ENCODE measurements at places on chromosomes 16 and 17. TPM values are rescaled to one million over a fixed set of nuclear protein-coding genes. Genes with fewer than 3 reads are reported as not detected.

CHD9NB gene
- 0.21 TPM for polyA plus RNA-seq

CCL15 gene
- polyA plus RNA-seq, result not detected

CCDC154 gene
- polyA plus RNA-seq, result 0.14 TPM

PLCG2 gene
- 2.5 TPM for polyA plus RNA-seq

MAPT gene
- polyA plus RNA-seq, result 2.9 TPM

HSD17B2 gene
- 0.11 TPM for polyA plus RNA-seq

LDHD gene
- polyA plus RNA-seq, result 49.0 TPM

KRT39 gene
- not detected for polyA plus RNA-seq

TSPOAP1 gene
- polyA plus RNA-seq, result 19.0 TPM

CMTM2 gene
- polyA plus RNA-seq, result not detected

SLC2A4 gene
- polyA plus RNA-seq, result 48.5 TPM

CDC6 gene
- polyA plus RNA-seq, result 2.8 TPM

KRT12 gene
- not detected for polyA plus RNA-seq

BRIP1 gene
- 0.08 TPM for polyA plus RNA-seq
